Stimulated activated naive B cell treated with anti-CD40 and anti-IgM and Interleukin-4, amounts not matched to agents 10 μg/mL and 1 μg/mL and 100 μg/mL, for 72 hours (primary cell): ENCODE measurements at places on chromosomes 16 and 17.

- no peak for DNase-seq
Observed at GRCh38 chr16:48608452-48608851, 1.5 kb downstream of the N4BP1 start.

DNA sequence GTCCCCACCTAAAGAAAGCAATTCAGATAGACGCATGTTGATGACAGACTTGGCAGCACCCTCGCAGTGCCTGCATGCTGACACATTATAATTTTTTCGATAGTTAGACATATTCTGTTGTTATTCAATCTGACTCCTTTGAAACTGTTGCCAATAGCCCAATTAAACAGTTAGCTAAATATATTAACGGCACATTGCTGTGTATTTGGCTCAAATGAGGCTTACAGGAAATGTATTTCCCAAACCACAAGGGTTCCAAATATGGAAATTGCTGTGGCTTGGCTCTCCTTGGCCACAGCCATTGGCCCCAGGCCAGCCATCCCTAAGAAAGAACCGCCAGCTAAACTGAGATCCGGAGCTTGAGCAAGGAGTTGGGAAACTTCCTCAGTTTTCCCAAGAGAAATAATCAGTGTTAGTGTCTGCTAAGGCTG, 31.1 kb downstream of the C16orf82 start:
- no peak for DNase-seq

DNA sequence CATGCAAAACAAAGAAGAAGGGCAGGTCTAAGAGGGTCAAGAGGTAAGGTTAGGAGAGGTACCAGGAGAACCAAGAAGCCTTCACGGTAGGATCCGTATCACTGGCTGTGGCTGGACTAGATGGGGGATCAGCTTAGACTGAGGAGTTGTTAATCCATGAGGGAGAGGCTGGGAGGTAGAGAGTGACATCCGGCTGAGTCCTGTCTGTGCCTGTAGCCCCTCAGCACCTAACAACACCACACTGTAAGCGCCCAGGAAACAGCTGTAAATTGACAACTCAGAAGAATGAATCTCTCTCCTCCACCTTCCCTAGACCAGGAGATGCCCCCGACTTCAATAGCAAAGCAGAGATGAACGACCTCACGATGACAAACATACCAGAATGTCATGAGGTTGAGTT, 199.4 kb upstream of the RPL38 start:
- no peak for DNase-seq

DNA sequence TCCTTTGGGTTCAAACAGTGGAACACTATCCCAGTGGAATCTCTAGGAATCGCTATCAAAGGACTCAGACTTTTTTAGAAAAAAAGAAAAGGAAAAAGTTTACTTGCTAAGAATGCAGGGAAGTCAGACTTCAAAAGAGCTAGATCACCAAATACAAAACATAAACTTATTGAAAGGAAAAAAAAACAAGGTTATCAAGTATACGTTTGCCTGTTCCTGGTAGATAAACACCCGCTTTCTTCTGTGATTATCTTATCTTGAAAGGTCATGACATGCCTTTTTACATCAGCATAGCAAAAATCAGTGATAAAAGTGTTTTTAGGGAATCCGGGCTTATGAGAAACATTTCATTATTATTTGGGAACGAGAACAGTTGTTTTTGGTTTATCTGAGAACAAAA, 129.3 kb upstream of the TMEM97 start:
- DNase-seq = no peak
